ENCODE measurements at places on chromosomes 5 and 9.

DNA sequence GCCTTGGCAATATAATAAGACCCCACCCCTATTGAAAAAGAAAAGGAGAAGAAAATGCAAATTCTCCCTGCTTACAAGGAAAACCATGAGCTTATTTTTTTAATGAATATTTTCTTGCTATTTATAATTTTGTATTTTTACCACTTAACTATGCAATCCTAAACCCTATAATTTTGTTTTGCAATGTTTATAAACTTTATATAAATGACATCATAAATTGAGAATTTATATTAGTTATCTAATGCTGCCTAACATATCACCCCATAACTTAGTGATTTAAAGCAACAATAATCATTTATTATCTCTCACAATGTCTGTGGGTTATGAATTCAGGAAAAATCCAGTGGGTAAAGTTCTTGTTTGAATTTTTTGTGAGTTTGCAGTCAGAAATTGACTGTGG lies 369.1 kb downstream of the TAF11L14 start:
- DNase-seq = no peak

DNA sequence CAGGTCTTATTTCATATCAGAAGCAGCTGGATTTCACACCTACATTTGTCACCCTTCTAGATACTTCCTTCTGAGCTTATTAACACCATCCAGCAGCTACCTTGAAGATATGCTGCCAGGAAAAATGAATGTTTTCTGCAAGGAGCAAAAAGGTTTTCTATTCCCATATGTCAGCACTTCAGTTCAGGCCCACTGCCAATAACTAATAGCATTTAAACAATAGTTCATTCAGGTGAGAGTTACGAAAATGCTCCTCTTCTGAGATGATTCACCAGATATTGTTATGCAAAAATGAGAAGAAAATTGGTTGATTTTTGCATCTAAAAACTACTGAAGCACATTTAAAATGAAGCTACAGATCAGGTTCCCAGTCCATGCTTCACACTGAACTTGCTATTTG lies 56.4 kb upstream of the ISL1 start:
- no peak for DNase-seq

DNA sequence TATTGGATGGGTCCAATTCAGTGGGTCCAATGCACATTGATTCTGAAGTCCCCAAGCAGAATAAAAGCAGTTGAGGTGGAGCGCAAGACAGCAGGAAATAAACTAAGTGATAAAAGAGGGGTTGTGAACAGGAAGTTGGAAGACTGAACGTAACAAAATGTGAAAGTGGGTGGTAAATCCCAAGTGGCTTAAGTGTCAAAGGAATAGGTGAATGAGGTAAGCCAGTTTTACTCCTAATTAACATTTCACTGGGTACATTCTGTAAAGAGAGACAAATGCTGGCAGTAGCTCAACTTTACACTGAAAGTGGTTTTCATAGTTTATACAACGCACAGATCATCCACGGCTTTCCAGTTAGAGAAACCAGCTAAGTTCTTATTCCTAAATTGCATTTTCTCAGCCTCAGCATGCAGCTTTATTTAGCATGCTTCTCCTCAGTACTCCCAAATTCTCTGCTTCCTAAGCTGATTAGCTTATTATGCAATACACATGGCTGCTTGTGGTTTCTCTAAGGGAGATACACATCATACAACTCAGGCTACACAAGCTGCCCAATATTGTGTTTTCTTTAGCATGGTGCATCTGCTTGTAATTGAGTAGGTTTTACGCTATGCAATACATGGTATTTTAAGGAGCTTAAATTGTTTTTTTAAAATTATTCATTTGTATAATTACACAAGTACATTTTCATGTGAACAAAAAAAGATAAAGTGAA lies 34.2 kb upstream of the HSD17B4 start:
- no peak for DNase-seq

DNA sequence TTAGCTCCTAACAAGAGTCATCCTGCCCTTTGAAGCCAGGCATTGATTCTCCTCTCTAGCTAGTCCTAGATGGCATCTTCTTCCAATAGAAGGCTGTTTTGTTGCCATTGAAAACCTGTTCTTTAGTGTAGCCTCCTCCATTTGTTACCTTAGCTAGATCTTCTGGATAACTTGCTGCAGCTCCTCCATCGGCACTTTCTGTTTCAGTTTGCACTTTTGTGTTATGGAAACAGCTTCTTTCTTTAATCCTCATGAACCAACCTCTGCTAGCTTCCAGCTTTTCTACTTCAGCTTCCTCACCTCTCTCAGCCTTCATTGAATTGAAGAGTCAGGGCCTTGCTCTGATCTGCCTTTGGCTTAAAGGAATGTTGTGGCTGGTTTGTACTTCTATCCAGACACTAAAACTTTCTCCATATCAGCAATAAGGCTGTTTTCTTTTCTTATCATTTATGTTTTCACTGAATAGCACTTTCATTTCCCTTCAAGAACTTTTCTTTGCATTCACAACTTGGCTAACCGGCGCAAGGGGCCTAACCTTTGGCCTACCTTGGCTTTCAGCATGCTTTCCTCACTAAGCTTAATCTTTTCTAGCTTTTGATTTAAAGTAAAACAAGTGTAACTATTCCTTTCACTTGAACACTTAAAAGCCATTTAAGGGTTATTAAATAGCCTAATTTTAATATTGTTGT lies 166.5 kb upstream of the SLC12A2 start:
- no peak for DNase-seq

DNA sequence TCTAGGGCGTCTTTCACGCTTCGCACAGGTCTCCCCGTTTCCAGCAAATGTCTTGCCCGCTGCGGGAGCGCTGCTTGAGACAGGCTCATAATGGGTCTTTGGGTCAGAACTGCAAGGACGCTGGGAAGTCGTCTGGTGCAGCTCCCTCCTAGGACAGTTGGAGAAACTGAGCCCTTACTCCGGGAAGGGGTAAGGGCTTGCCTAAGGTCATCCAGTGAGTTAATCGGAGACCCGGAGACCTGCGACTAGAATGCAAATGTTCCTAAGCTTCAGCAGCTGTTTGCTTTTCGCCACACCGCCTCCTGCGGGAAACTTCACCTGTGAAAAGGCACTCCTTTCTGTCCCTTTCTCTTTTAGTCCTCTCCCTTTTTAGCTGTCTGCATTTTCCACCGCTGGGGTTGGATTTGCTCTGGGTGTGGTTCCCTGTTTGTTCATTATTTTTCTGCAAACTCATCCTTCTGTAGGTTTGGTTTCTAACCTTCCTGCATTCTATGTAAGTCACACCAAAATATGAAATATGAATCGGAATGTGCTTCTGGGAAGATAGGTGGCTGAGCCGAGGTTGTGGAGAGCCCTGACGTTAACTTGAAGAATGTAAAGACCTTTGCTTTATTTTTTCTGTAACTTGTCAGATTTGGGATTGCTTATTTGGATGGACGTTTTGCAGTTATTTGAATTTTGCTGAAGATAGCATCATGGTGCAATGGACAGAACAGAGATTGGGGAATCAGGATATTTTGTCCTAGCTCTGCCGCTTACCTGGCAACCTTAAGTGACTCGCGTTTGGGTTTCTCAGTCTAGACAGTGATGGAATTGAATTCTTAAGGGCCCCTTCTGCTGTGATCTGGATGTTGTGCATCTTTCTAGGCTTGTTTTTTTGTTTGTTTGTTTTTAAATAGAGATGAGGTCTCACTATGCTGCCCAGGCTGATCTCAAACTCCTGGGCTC lies 909 bp downstream of the SLC36A1 start:
- DNase-seq = peak; percentile 28

DNA sequence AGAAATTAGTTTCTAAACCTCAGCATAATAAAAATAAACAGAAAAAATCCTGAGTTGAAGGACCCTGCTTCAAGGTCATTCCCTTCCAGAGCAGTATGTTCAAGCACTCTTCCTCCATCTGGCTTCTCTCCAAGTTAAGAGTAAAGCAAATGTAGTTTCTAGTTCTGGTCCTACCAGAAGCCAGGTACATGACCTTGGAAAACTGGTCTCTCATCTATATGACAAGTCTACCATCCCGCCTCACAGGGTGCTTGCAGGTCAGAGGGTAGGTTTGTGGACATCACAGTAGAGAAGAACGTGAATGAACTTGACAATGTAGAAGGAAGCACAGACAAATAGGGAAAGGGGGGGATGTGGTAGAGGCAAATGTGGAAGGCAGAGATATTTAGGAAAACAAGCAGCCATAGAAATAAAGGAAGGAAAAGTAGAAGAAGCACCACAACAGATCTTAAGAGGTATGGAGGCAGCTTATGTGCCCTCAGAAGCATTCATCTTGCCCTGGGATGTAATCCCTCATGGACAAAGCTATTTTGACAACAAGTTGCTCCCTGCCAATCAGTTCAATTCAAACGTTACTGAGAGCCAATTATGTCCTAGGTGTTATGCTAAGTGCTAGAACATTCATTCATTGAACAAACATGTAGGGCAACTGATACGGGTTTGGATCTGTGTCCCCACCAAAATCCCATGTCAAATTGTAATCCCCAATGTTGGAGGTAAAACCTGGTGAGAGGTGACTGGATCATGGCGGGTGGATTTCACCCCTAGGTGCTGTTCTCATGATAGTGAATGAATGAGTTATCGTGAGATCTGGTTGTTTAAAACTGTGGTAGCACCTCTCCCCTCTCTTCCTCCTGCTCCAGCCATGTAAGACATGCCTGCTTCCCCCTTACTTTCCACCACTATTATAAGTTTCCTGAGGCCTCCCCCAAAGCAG lies 23.7 kb upstream of the CTNNAL1 start:
- no peak for DNase-seq

GRCh38 chr5:65919773-65920172 lies 6.6 kb upstream of the ERBIN start:
- no peak for DNase-seq

- no peak for DNase-seq
Measured at GRCh38 chr9:109252291-109252690, 68.6 kb downstream of the EPB41L4B start.

- no peak for DNase-seq
Measured at GRCh38 chr5:110909950-110910349, 161.6 kb upstream of the TSLP start.

GRCh38 chr9:125966959-125967711 lies 220.0 kb downstream of the PBX3 start:
- no peak for DNase-seq

Measured in Caki2 (cell line).